ENCODE measurements at places on chromosomes 1 and 21.

DNA sequence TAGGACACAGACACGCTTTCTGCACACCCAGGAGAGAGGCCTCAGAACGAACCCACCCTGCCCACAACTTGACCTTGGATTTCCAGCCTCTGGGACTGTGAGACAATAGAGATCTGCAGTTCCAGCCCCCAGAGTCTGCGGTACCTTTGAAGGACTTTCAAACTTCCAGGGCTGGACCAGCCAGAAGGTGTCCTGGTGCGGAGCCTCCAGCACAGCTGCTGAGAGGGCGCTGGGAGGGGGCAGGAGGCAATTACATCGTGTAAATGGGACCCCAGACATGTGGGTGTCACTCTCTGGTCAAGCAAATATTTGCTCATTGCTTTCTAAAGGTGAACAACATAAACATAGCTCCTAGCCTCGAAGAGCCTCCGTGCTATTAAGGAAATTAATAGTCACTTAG, 58.7 kb upstream of the ACTRT2 start:
- no peak for DNase-seq

DNA sequence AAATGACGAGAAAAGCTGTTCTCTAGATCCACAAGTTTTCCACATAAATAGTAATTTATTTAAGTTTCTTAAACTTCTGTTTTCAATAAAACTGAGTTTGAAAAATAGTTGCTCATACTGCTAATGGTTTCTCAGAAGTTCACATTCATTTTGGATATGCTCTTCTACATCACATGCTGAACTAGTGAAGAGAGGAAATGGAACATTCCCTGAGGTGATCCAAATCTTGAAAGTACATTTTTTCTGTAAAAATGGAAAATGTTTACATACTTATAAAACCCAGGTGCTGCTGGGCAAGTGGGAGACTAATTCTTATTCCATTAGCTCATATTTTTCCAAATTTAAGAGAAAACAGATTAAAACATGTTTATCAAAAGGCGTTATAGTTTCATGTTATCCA, 111.7 kb downstream of the ADGRL4 start:
- DNase-seq = no peak

- DNase-seq = no peak
These were observed 122.5 kb upstream of the ETS2 start for GRCh38 chr21:38683222-38683621.

GRCh38 chr1:70043804-70044203, 161.6 kb downstream of the LRRC40 start:
- no peak for DNase-seq

DNA sequence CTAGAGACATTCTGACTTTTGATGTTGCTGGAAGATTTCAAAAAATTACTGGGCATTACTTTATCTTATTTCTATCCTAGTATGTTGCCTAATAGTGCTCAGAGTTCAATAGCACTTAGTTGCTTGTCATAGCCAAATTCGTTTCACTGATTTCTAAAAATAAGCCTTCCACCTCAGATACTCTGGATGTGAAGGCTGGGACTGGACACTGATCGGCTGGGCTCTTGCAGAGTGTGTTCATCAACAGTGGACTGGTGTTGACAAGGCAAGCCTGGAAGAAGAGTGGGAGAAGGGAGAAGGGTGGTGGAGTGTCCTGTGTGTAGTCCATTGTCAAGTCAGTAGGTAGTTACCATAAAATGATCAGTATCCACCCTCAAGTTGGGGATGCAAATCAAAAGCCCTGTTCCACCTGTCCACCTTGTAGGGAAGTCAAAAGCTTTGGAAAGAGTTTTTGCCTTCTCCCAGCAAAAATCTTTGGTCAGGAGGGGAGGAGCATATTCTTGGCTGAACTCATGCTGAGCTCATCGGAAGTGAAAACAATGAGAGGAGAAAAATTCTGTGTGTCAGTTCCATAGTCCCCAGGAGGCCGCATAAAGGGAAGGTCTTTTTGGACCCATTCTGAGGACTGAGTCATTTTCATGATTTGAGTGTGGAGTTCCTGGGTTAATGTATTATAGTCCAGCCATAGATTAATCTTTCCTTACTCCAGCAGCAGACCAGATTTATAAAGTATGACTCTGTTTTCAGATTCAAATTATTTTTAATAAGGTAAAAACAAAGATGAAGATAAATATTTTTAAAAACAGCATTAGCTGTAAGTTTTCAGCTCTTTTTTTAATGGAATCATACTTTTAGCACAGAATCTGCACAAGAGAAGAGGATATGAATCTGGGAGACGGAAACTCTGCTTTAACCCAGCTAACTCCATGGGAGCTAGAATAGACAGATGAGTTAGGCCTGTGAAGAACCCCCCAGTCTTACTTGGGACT, 99.5 kb upstream of the BMP8A start:
- DNase-seq = no peak

DNA sequence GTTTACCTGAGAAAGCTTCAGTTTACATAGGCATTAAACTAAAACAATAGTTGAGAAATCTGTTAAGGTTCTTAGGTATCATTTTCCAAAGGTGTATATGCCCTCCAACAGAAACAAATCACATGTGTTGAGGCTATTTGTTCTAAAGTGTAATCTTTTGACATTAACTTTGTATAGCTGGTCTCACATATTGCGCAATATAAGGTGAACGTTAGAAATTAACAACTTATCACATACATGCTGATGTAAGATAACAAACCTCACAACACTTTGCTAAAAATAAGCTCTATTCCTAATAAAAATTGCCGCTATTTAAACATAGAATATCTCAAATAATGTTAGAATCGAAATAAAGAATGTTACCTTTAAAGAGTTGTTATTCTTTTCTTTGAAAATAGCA, 340.6 kb downstream of the SRGAP2C start:
- DNase-seq = no peak

GRCh38 chr1:203598752-203599151, 27.9 kb upstream of the ATP2B4 start:
- DNase-seq = no peak

DNA sequence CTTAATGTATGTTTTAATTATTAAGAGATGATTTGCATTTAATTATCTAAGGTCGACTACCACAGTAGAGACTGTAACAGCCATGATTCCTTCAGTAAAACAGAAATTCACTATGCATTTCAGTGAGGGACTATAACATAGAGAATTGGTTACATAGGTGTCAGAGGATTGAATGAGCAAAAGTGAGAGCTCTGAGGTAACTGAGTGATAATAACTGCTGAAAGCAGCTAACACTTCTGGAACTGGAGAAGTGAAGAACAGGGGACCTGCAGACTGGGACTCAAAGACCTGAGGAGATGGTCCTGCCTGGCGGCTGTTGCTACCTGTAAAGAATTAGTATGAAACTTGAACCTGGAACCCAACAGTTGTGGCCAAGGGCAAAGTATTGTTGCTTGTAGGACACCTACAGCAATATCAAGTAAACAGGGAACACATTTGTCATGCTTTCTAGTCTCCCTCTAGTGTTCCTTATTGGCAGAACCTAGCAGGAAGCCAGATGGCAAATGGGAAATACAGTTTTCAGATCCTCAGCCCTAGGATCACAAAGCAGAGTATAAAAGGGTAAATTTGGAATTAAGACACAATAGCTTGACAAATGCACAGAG, 110.6 kb downstream of the HS2ST1 start:
- DNase-seq = peak; percentile 36

GRCh38 chr21:42794551-42794950, 84.8 kb downstream of the WDR4 start:
- DNase-seq = no peak

DNA sequence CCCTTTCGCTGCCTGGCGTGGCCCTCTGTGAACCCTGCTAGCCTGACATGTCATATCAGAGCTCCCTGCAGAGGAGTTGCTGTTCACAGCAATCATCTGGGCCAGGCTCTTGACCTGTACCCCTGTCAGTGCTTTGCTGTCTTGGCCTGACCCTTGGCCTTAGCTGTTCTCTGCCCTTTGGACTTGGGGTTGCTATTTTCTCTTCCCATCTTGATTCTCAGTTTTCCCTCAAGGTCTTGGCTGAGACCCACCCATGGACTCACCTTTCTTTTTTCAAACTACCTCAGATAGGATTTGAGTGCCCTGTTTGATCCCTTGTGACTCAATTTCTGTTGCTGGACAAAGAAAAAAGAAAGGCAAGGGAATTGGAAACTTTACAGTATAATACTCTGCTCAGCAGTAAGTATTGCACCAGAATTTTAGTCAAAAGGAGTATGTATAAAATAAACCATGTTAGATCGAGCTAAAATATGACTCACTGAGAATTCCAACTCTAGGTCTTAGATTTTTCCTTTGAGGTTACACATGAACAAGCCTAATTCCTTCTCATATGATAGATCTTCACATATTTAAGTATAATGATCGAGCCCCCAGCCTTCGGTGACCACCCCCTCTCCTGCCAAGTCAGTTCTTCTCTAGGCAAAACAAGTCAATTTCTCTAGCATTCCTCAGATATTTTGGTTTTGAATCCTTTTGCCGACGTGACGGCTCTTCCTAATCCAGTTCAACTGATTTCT, 110.5 kb downstream of the NGF start:
- DNase-seq = no peak

GRCh38 chr1:192104852-192105251, 53.4 kb upstream of the RGS18 start:
- DNase-seq = no peak

DNA sequence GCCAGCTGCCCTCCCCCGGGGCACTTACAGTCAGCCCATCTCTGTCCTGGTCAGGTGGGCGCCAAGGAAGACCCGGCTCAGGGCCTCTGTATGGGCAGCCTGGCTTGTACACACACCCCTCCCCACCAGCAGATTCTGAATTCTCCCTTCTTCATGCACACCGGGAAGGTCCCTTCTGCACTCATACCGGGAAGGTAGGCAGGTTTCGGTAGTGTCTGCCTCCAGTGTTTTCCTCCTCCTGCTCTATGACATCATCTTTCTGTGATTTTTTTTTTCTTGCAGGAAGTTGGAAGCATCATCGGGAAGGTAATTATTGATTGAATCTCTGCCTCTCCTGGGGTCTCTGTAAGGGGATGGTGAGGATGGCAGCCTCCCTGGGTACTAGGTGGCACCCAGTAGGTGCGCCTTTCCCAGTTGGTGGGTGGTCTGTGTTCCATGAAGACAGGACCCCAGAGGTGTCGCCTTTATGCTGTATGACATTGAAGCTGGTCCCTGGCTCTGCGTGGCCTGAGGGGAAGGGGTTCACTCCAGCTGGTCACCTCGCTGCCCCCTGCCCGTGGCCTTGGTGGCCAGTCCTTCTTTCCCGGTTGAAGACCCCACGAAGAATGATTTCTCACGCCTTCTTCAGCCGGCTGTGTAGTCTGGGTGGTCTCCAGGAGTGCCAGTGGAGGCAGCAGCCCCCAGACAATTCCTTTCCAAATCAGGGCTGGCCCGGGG, 82.1 kb upstream of the COL6A1 start:
- DNase-seq = no peak

DNA sequence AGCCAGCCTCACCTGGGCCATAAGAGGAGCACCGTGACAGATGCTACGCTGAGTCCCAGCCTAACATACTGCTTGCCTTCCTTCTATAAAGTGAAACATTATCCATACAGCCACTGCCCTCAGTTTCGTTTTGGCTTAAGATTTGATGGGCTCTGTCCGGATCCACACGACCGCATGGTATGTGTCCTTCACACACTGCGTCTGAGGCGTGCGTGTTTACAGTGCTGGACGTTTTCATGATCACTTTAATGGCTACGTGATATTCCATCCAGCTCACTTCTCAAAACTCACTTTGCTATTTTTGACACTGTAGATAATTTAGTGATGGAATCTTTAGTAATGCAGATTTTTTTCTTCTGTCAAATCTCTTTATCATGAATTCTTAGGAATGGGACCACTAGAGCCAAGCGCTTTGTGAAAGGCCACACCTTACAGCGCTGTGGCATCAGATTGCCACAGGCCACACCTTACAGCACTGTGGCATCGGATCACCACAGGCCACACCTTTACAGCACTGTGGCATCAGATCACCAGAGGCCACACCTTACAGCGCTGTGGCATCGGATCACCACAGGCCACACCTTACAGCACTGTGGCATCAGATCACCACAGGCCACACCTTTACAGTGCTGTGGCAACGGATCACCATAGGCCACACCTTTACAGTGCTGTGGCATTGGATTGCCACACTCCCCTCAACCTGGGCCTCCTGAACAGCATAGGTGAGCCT, 47.1 kb downstream of the PRDM15 start:
- no peak for DNase-seq

- DNase-seq = no peak
These were observed 701.9 kb upstream of the ZP4 start for GRCh38 chr1:238592621-238593020.

DNA sequence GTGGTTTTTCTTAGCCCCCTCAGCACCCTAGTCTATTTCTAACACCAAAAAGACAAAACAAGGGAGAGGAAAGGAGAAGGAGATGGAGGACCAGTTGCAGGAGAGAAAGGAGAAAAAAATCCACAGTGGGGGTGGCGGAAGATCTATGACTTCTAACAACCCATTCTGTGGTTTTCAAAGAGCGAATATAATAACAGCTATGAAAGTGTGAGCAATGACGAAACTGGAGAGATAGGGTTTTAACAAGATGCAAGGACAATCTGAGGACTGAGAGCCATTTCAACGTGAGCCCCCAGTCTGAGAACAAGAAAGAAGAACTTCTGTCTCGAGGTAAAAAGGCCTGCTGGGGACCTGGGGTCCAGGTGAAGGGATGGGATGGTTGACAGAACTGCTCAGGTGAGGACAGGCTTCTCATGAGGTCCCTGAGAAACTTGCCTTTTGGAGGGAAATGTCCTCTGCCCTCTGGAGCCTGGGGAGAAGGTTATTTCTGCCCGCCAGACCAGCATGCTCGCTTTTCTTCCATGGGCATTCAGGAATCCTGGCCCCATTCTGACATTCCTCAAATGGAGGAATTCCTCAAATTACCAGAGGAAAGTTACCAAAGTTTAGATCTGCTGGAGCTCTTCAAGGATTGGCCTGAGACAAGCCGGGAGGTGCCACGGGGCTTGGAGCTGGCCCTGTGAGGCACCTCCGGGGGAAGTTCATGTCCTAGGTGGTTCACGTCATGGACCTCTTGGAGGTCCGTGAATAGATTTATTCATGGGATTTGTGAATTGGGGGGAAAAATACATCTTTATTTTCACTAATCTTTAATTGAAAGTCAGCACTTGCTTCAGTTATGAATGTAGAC, at the start of gene CD160:
TSS of gene CD160 (plus strand) at position 270 of the 850 bp plus-strand sequence. CDS start 8,829 bp downstream, outside the sequence.
- no peak for DNase-seq

DNA sequence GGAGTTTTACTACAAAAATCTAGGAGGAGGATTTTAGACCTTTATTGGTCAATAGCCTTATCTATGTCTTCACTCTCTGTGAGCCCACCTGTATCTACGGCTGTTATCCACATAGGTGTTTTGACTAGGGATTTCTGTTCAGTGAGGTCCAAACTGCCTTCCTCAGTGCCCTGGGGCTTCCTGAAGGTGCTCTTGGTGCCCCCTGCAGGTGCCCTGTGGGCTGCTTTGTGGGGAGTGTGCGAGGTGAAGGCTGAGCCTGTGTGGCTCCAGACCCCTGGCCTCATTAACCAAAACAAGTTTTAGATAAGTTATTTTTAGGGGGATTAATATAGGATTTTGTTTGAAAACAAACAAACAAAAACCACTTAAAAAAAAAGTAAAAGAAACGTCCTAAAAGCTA, 122.5 kb downstream of the KIF26B start:
- no peak for DNase-seq

DNA sequence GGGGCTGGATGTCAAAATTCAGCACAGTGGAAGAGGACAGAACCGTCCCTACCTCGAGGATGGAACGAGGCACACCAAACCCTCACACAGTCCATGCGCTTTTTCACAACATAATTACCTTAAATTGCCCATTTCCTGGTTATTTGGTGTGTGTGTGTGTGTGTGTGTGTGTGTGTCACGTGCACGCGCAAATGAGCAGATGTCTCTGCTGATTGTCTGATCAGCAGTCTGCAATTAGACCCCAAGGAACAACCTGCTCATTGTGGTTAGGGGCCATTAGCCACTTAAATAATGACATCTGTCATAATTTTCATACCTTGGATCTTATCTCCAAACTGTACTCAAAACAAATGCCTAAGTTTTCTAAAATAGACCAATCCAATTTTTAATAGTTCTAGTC, 23.2 kb downstream of the AVPR1B start:
- no peak for DNase-seq

Data from inflammatory macrophage (primary cell).